Neural progenitor cell (in vitro differentiated cells): ENCODE measurements at places on chromosomes 6 and 20.

GRCh38 chr20:45323731-45324130 lies 15.6 kb upstream of the MATN4 start:
- peaks cover 12% of the 10 kb centered on the region for H3K4me1 ChIP-seq
- no peak for DNase-seq
- H3K27me3 ChIP-seq, result no peaks in the 10 kb centered on the region

DNA sequence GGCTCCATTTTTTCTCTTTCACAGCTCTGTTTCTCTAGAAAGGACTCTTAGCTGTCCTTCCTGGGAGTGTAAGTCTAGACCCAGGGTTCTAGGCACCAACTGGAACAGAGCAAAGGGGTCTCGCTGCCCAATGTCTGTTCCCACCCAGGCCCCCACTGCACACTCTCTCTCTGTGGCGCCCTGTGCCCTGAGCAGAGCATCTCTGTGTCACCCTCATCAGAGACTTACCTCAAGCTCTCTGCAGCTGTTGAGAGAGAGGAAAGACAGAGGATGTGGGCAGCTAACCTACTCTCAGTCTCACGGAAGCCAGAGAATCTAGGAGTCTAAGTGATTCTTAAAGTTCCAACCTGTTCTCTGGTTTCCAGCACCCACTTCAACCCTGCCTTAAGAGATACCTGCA lies 9.5 kb downstream of the NCR2 start:
- DNase-seq, result no peak
- no peak overlapping the region for H3K27ac ChIP-seq
- H3K36me3 ChIP-seq, result no peaks in the 10 kb centered on the region
- H3K27me3 ChIP-seq, result peaks cover 8% of the 10 kb centered on the region

DNA sequence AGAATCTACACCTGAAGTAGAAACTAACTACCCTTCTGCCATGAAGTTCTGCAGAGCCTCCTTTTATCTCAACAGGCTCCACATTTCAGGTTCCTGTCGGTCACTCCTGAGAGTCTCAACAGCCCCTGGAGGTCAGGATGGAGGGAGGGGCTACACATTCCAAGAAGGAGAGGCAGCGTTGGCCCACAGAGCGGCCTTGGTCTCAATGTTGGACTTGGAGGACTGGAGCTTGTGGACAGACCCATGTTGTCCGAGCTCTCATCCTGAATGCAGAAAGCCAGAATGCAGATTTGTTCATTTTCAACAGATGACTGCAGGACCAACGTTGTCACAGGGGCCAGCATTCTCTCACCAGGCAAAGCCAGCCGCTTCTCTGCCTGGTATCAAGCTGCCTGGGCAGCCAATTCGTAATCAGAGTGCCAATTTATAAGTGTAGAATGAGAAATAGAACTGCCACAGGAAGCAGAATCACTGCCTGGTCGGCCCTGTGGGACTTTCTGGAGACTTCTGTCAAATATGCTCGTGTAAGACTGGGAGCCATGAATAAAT lies 212.5 kb upstream of the SNX9 start:
- H3K27me3 ChIP-seq, result no peaks in the 10 kb centered on the region
- no peak for DNase-seq
- no peak overlapping the region for H3K4me3 ChIP-seq
- no peaks in the 10 kb centered on the region for H3K36me3 ChIP-seq
- H3K4me1 ChIP-seq, result peaks cover 20% of the 10 kb centered on the region
- no peak overlapping the region for H3K27ac ChIP-seq

- H3K4me3 ChIP-seq, result no peak overlapping the region
- peak; percentile 31 for DNase-seq
- peaks cover 16% of the 10 kb centered on the region for H3K4me1 ChIP-seq
- H3K36me3 ChIP-seq, result no peaks in the 10 kb centered on the region
- H3K27ac ChIP-seq, result no peak overlapping the region
Measured at GRCh38 chr6:90896075-90896547, 309.2 kb upstream of the MAP3K7 start.

DNA sequence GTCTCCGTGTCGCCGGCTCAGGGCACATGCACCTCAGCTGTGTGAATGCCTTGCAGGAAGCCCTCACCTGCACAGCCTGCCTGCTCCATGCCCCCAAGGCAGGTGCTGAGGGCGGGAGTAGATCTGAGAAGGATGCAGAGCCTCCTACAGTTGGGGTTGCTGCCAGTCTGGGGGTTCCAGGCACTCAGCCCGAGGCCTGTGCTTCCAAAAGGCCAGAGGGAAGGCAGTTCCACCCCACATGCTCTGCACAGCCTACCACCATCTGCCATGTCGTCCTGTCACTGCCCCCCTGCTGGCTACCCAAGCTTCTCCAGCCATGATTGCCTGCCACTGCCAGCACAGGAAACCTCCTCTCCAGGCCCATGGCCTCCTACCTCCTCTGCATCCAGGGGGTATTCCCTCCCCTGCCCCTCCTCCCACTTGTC lies 19.3 kb downstream of the ACSS1 start:
- H3K27me3 ChIP-seq, result no peaks in the 10 kb centered on the region
- H3K27ac ChIP-seq, result no peak overlapping the region
- H3K4me3 ChIP-seq, result no peak overlapping the region
- no peak for DNase-seq
- H3K4me1 ChIP-seq, result no peaks in the 10 kb centered on the region
- H3K36me3 ChIP-seq, result no peaks in the 10 kb centered on the region
